ENCODE measurements at places on chromosomes 12 and 14.

- DNase-seq = no peak
Measured at GRCh38 chr12:28826766-28827165, 322.3 kb upstream of the FAR2 start.

GRCh38 chr12:109346920-109347319 is 780 bp upstream of the MYO1H start:
- DNase-seq = no peak

GRCh38 chr12:128606051-128606450 is 217.7 kb downstream of the SLC15A4 start:
- DNase-seq = no peak

- no peak for DNase-seq
Measured at GRCh38 chr14:30551460-30551859, 7.5 kb upstream of the G2E3 start.

DNA sequence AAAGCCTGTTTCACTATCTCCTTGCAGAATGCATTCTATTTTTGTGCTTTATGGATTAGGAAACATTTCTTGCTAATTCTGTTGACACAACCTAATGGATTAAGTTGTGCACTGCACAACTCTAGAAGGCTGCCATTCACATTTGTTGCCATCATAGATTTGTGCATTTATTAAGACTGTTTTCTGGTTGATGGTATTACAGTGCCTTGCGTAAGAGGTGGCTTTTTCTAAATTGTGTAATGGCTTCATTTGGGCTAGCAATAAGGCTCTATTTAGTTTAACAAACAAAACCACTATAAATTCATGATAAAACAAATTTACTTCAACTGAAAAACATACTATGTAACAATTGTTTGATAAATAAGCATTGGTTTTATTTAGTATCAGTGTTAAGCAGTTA is 175.9 kb downstream of the TRHDE start:
- DNase-seq = no peak

- no peak for DNase-seq
Measured at GRCh38 chr12:52121824-52122539, 42.5 kb downstream of the SMIM41 start.

DNA sequence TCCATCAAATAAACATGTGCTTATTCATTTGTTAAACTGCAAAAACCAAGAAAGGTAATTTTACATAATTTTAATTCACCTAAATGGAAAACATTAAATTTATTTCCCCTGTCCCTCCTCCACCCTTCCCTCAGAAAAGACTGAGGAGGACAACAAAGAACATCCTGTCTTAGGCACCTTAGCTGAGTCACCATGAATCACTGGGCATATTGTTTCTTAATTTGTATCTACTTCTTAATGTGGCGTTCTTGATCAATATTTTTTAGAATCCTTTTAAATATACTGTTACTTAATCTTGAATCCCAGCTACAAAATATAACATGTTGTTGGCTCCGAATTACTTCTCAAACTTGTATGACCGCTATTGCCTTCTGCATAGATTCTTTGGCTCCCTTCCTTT is 23.5 kb downstream of the SIX6 start:
- no peak for DNase-seq

DNA sequence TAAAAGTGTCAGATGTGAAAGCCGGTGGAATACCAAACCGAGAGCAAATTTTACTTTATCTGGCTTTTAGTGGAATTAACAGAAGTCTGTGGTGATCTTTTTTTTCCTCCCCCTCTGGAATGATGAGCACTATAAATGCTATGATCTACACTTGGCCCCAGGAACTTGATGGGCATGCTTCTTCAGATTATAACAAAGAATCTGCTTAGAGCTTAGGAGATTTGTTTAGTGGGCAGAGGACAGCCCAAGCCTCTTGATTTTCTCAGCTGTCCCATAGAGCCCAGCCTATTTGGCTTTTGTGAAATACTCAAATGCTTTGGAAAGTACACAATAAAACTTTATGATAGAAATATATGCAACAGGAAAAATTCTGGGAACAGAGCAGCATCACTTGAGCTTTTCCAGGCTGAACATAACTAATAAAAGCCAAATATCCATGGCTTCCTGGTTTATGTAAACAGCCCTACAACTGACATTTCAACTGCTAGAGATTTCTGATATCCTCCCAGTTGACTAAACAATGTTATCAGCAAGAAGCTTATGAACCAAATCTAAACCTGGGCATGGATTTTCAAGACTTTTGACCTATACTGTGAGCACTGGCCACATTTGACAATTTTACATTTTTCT is 149.6 kb downstream of the PLXNC1 start:
- DNase-seq = no peak

DNA sequence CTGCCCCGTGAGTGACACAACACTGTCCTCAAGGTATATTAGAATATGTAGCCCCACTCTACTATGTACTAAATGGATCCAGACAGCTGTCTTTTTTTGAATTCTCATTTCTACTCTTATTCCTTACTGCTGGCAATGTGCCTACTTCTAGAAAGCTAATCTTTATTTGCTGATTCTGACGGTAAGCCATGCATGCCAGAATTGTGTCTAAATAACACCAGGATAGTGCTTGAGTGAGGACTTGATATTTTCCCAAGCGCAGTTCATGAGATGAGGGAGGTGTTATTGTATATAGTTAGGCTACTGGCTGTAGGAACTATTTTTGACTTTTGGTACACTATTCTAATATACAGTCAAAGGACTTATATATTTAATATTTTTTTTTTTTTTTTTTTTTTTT is 316.2 kb upstream of the NAV3 start:
- no peak for DNase-seq

- DNase-seq = no peak
Measured at GRCh38 chr14:89165189-89166181, 251.5 kb downstream of the FOXN3 start.
